ENCODE measurements at places on chromosomes 6 and 20. TPM values are rescaled to one million over a fixed set of nuclear protein-coding genes. Genes with fewer than 3 reads are reported as not detected.
A peak's percentile ranks its signal among the peaks of the same experiment; 100 is the strongest.

GRCh38 chr6:36123270-36124139, 6.8 kb upstream of the MAPK13 start:
- DNase-seq = peak; percentile 88
- H3K36me3 ChIP-seq = no peaks in the 10 kb centered on the region
- peaks cover 41% of the 10 kb centered on the region for H3K4me1 ChIP-seq
- H3K27ac ChIP-seq = peak overlapping the region; percentile 75

DNA sequence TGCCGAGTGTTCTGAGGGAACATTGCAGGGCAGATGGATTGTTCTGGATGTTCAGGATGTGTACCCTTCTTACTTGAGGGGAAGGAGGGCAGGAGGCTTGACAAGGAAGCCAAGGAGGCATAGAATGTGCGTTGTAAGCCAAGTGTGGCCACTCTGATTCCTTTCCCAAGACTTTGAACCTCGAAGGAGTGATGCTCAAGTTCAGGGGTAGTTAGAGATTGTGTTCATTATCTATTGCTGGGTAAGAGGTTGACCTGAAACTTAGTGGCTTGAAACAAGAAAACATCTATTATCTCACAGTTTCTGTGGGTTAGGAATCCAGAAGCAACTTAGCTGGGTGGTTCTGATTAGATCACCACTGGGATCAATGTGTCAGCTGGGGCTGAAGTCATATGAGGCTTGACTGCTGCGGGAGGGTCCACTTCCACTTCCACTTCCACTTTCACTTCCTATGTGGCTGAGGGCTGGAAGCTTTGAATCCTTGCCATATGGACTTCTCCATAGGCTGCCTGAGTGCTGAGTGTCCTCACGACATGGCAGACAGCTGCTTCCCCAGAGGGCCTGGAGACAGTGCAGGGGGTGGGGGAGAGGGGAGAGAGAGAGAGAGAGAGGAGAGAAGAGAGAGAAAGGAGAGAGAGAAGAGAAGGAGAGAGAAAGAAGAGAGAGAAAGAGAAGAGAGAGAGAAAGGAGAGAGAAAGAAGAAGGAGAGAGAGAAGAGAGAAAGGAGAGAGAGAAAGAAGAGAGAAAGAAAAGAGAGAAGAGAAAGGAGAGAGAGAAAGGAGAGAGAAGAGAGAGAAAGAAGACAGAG, 6.9 kb upstream of the CD40 start:
- H3K4me1 ChIP-seq = no peaks in the 10 kb centered on the region
- H3K4me3 ChIP-seq = no peak overlapping the region
- H3K36me3 ChIP-seq = no peaks in the 10 kb centered on the region
- no peak overlapping the region for H3K27ac ChIP-seq

- no peaks in the 10 kb centered on the region for H3K36me3 ChIP-seq
- no peak overlapping the region for H3K27ac ChIP-seq
- DNase-seq = peak; percentile 61
- peak overlapping the region; percentile 69 for H3K4me3 ChIP-seq
These were observed 14.3 kb upstream of the SPAG4 start for GRCh38 chr20:35600993-35601973.

DNA sequence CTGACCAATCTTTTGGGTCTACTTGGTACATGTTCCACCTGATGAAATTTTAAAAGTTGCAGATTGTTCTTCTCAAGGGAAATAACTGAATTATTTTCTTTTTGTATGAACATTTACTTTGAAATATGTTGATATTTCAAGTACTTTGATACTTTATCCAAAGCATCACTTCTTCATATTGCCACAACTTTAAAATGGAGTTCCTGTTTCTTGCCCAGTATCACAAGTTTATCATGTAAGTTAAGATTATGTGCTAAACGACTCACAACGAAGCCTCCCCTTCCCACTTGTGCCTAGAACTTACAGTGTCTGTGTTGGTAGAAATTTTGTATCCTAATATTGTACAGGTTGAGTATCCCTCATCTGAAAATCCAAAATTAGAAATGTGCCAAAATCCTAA, 108.4 kb downstream of the ARID1B start:
- peaks cover 26% of the 10 kb centered on the region for H3K4me1 ChIP-seq
- H3K27ac ChIP-seq = no peak overlapping the region
- no peaks in the 10 kb centered on the region for H3K36me3 ChIP-seq

SEC23B gene
- 42.1 TPM for total RNA-seq

Measured in T-cell (primary cell).